WTC11 (cell line): ENCODE measurements at places on chromosomes 5 and 9.

GRCh38 chr5:16456103-16456832, 9.3 kb downstream of the ZNF622 start:
- DNase-seq = no peak

GRCh38 chr5:110634475-110634874, 92.0 kb downstream of the TMEM232 start:
- DNase-seq = no peak

- DNase-seq = peak; percentile 84
These were observed 3.8 kb upstream of the NPDC1 start for GRCh38 chr9:137049544-137050449.

GRCh38 chr5:75677607-75678006, 39.6 kb downstream of the POC5 start:
- DNase-seq = no peak

- no peak for DNase-seq
These were observed 25.3 kb upstream of the SLC1A1 start for GRCh38 chr9:4464911-4465513.

DNA sequence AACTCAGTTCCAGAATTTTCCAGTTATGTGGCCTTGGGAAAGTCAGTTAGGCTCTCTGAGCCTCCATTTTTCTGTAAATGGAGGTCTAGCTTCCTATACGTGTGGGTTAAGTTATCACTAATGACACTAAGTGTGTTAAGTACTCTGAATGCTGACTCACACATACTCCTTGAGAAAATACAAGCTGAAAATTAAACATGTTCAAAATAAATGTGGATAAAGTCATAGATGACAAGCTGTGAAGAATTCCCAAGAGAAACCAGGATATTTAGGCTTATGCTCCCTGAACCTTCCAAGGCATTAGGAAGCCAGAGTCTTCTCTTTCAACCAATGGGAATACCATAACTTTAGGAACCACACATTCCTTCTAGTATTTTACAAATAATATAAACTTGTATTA, 58.1 kb downstream of the ABCA1 start:
- no peak for DNase-seq

DNA sequence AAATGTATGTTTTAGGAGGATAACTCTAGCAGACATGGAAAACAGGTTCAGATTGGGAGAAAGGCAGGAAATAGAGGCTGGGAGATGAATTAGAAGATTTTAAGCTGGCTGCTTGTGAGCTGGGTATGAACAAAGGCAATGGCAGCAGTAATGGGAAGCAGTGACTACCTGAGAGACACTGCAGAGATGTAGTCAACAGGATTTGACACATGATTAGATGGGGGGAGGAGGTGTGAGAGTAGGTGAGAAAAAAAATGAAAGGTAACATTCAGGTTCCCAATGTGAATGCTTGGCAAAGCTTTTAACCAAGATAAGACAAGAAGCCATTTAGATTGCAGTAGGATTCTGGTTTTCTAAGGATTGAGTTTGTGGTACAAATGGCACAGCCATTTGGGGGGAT, 22.8 kb upstream of the IFNE start:
- DNase-seq = no peak

DNA sequence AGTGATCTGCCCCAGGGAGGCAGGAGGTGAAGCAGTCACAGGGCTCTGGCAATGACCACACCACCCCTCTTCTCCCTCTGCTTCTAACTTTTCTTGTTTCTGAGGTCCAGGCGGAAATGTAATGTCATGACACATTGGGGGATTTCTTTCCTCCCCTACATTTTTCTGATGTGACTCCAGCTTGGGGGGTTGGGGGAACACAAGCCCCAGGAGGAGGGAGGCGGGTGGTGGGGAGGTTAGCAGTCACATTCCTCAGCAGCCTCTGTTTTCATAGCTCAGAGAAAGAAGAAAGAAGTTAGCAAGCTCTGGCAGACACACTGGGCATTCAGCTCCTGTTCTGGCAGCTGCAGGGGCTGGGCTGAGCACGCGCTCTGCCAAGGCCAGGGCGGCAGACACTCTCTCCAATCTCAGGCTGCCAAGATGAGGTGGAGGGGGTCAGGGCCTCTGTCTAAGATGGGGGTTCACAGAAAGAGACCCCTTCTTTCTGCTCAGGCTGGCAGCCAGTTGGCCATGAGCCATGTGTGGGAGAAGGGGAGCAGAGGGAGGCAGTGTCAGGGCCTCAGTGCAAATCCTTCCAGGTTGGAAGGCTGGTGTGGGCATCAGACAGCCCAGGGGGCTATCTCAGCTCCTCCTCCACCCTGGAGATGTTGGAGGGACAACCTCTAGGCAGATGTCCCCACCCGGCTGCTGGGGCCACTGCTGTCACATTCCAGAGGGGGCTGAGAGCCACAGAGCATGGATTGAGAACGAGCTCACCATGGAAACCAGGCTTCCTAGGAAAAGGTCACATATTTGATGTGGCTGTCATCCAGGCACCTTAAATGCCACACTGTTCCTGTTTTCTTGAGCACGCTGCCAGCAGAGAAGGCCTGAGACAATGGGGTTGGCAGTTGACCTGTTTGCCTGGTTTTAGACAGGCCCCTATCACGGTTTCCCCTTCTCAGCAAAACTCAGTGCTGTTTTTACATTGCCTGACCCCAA, 20.1 kb upstream of the PFDN1 start:
- DNase-seq = no peak

DNA sequence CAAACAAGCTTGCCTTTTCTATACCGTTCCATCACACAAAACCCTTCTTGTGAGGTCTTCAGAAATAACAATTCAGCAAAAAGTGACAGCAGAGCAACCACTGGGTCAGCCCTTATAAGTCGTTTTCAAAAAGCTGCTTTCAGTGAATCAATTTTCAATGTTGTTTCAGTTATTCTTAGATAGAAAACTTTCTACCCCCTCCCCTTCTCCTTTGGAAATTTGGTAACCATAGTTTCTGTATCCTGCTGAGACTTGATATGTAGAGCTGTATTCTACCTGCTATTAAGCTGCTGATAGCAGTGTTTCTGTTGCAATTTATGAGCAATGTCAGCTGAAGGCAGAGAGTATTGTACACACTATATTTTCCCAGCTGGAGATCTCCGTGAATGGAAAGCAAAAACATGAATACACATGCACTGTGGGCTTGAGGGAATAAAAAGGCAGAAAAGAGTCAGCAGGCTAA, 75.7 kb downstream of the ZNF608 start:
- no peak for DNase-seq

- peak; percentile 72 for DNase-seq
These were observed at the start of gene IRX4 for GRCh38 chr5:1882337-1883119. IRX4 (minus strand) TSS chr5:1882925; CDS start chr5:1882647, 278 bp downstream.

- no peak for DNase-seq
These were observed 8.1 kb upstream of the SLC2A8 start for GRCh38 chr9:127388856-127389238.

DNA sequence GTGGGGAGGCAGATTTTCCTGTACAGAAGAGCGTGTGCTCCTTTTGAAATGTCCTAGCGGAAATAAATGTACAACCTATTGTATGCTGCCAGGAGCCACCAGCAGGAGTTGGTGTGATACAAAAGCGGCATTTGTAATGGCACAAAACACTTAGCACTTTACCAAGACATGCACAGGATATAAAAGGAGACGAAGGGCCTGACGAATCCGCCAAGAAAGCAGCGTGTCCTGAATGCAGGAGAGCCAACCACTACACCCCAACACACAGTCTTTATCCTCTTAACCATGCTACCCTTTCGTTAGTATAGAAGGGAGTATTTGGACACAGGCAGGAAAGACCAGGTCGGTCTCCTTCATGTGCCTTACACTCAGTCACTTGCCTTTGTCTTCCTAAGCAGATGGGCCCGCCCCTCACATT, 218.1 kb downstream of the TRIM32 start:
- no peak for DNase-seq

DNA sequence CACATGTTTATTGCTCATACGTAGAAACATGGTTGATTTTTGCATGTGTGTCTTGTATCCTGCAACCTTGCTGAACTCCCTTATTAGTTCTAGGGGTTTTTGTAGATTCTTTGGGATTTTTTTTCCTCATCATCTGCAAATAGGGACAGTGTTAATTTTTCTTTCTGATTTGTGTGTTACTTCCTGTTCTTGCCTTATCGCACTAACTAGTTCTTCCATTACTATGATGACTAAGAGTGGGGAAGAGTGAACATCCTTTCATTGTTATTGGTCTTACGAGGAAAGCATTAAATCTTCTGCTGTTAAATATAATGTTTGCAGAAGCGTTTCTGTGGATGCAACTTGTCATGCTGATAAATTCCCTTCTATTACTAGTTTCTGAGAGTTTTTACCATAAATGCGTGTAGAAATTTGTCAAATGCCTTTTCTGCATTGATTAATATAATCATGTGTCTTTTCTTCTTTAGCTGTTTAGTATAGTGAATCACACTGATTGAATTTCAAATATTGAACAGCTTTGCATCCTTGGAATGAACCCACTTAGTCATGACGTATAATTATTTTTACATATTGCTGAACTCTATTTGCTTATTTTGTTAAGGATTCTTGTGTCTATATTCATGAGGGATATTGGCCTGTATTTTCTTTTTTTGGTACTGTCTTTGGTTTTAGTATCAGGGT, 32.1 kb upstream of the RNF130 start:
- no peak for DNase-seq
